ENCODE measurements at places on chromosomes 7 and 10.

- DNase-seq: no peak
Observed at GRCh38 chr7:152341039-152341913, 94.5 kb downstream of the KMT2C start.

- DNase-seq: no peak
Observed at GRCh38 chr10:119426699-119427098, 115.8 kb downstream of the RGS10 start.

DNA sequence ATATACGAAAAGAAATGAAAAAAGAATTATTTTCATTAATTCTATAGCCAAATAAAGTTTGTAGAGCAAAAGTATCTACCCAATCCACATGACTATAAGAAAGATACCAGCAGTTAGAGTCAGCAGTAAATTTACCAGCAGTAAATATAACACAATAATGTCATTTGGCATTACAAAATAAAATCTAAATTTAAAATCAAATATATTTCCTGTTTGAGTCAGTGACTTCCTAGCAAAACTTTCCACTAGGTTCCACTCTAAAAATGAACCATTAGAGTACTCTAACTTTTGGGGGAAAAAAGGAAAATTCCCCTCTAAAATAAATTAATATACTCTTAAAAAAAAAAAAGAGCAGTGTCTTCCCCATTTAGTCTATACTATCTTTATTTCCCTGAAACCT is 144.8 kb downstream of the CPEB3 start:
- DNase-seq: no peak

- DNase-seq: no peak
Observed at GRCh38 chr7:75968561-75969001, 25.8 kb downstream of the TMEM120A start.

DNA sequence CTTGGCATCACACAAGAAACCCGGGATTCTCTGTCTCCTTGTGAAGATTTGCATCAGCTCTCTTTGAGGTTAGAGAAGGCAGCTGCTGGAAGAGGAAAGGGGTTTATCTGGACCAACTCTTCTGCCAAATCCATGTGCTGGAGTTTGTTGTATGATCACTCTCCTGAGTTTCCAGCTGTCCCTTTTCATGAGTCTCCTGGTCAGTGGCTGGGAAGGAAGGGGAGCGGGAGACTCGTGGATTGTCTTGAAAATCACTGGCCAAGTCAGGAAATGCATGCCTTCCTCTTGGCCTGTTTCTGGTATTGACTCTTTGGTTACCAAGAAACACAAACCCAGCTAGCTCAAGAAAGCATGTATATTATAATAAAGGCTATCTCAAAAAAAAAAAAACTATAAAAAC is 38.8 kb downstream of the TACR2 start:
- DNase-seq: no peak

DNA sequence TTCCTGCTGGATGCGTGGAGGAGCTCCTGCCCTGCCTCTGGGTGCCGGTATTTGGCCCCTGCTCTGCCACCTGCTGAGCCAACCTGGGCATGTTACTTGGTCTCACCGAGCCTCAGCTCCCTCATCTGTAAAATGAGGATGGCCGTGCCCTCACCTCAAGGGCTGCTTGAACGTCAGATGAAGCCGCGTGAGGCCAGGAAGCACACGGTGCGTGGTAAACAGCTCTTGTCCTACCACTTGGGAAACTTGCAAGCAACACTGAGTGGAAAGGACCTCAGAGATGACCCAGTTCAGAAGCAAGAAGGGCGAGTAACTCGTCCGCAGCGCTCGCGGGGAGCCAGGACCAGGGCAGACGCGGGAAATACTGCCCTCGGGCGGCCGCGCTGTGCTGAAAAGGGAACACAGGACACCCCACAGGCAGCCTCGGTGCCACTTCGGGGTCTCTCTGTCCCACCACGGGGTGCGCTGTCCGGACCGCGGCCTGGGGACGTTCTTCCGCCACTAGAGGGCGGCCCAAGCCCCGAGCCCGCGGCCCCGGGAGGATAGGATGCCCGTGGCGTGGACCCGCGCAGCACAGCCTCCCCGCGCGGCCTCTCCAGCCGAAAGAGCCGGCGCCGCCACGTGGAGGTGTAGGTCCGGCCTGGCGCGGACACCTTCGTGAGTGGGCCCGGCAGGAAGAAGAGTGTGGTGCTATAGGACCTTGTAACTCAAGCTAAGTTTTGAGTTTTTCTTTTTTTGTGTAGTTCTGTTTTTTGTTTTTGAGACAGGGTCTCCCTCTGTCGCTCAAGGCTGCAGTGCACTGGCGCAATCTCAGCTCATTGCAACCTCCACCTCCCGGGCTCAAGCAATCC is 94.1 kb downstream of the PRKAG2 start:
- DNase-seq: no peak

DNA sequence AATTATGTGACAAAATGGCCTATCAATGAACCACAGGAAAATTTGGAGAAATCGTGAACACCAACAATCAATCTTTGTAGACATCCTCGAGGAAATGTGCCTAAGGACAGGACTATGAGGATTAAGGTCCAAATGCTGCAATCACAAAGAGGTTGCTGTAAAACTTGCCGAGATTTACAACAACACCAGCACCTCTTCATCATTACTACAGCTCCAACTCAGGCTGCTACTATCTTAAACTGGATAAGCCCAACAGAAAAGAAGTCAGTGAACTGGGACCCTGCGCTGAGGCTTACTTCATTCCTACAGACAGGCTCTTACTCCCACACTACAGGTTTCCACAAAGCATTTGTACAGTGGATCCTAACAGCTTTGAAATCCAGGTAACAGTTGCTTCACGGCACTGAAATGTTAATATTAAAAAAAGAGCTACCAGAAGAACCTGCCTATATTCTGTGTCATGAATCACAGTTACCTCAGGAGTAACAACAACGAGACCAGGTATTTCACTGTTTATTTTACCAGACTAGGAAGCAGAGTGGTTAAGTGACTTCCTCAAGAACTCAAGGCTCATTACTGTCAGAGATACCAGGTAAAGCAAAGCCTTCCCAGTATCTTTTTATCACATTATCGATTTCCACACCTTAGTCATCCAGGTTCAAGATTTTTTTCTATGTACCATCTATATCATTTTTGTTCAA is 23.9 kb downstream of the CACUL1 start:
- no peak for DNase-seq

- no peak for DNase-seq
Observed at GRCh38 chr7:122546496-122546895, 152.4 kb downstream of the RNF133 start.

GRCh38 chr7:102191556-102192379 is 94.9 kb upstream of the SH2B2 start:
- no peak for DNase-seq

DNA sequence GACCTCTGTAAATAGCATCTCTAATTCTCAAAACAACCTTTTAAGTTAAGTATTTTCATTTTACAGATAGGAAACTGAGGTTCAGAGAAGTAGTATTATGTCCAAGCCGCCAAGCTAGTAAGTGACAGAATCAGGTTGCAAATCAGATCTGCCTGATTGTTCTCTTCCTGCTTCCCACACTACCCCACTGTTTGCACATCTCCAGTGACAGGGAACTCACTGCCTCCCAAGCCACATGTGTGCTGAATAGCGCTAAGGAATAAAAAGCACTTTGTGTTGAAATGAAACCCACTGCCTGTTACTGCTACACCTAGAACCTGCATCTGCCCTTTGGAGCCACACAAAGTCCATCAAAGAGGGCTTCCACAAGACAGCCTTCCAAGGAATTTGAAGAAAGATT is 45.1 kb upstream of the WDR11 start:
- DNase-seq: no peak

DNA sequence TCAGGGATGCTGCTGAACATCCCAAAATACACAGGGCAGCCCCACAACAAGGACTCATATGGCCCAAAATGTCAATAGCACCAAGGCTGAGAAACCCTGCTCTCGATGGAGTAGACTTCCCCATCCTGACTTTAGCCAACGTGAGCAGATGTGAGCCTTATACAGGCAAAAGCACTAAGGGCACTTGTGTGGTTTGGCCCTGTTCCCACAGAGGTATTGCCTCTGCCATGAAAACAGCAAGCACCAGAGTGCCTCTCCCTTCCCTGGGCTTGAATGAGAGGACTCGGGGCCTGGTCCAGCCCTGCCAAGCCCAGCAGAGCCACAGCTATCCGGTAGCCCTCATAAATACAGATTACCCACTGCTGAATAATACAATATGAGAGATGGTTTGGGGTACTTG is 47.5 kb downstream of the ACSM6 start:
- DNase-seq: no peak

- DNase-seq: no peak
Observed at GRCh38 chr10:22958338-22958737, 30.5 kb downstream of the ARMC3 start.

DNA sequence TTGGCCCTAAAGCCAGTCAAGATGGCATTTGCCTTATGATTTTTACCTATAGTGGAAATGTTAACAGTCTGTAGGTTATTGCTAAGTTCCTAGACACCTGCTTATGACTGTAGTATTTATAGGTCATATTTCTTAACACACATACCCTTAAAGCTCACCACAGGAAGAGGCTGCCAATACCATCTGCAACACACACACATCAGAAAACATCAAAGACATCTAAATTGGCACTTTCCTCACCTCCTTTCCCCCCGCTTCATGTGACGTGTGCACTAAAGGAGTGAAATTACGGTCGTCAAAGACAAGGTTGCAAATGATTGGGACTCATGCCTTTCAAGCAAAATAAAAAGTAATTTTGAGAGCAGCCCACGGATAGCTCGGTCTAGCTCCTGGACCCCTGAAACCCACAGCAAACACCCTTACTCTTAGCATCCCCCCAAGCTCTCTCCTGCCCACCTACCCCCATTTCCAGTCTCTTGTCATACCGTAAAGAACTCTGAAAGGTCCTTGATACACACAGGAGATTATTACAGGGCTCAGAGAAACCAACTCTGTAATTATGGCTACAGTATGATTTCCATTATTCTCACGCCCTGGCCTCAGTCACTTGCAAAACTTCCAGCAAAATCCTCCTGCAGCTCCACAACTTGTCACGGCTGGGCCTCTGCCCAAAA is 90.5 kb downstream of the PLXNA4 start:
- DNase-seq: no peak
